Caki2 (cell line): ENCODE measurements at places on chromosomes 11 and 22.

- no peak for DNase-seq
These were observed 41.7 kb upstream of the PLET1 start for GRCh38 chr11:112302226-112302868.

- DNase-seq: no peak
These were observed 212.7 kb upstream of the CADM1 start for GRCh38 chr11:115716601-115717529.

DNA sequence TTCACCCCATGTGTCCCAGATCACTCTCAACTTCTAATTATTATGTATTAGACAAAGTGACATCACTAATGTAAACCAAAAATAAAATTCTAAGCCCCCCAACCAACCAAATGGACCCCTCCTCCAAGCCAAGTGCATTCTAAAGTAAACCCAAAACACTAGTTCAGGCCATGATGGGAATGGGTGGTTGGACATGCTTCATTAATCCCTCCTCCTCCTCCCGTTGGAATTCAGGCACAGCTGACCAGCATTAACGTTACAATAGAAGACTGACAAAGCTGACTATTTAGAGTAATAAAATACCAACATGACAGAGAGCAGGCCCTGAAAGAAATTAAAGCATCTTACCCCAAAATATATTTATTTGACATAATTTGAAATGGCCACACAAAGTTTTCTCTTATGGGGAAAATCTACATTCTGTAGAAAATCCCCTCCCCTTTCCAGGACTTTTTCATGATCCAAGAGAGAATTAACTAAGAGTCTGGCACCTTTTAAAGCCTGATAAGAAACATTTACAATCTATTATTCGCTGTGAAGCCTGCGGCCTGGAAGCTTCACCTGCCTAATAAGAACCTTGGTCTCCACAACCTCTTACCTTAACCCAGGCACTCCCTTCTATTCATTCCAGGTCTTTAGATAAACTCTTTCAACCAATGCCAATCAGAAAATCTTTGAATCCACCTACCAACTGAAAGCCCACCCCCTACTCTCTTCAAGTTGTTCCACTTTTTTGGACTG, 948.5 kb upstream of the CCDC90B start:
- DNase-seq: peak; percentile 2

DNA sequence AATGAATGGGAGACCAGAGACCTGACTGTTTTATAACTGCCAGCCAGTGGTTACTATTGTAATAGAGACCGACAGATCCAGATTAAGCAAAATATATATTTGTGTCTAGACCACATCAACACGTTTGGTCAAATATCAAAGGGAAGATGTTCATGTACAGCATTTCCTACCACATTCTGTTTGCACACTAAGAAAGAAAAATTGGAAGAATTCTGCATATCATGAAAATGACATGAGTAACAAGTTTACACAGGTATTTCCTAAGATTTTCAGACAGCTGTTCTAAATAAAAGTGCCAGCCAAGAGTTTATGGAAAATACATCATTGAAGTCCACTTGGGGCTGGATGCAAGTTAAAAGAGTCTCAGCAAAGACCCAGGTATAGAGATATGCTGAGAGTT, 145.5 kb upstream of the ANO3 start:
- DNase-seq: no peak

GRCh38 chr11:66651016-66651415, 12.5 kb downstream of the RBM4 start:
- DNase-seq: no peak

- no peak for DNase-seq
These were observed 32.0 kb downstream of the GUCY1A2 start for GRCh38 chr11:106986261-106986660.

GRCh38 chr22:35477911-35478582, 62.6 kb upstream of the RASD2 start:
- peak; percentile 94 for DNase-seq

DNA sequence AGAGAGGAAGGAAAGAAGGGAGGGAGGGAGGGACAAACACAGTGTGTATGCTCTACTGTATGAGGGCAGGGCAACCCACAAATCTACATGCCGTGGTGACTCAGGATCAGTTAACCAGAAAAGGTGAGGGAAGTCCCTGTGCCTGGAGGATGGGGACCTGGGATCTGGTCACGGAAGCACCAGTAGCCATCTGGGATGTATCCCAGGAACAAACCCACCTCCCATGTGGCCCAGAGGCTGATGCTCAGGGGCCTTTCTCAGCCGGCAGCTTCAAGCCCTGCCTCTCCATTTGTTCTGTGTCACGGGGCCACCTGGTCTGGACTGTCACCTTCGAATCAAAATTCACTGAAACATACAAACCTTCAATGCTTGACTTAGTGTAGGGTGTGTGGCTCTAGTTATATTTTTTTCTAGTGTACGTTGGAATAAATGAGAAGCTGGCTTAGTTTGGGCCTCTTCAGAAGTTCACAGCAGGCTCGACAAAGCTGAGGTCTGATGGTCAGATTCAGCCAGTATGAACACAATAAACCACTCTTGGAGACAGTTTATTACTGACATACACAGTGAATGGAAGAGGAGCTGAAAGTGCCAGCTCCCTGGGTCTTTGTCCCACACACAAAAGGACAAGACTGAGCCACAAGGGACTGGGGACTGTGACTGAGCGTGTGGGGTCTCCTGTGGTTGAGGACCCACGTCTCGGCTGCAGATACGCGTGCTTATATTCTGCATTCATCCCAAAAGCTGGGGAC, 23.5 kb upstream of the RTL6 start:
- DNase-seq: no peak

GRCh38 chr22:34966980-34967565, 98.9 kb upstream of the ISX start:
- DNase-seq: peak; percentile 39

DNA sequence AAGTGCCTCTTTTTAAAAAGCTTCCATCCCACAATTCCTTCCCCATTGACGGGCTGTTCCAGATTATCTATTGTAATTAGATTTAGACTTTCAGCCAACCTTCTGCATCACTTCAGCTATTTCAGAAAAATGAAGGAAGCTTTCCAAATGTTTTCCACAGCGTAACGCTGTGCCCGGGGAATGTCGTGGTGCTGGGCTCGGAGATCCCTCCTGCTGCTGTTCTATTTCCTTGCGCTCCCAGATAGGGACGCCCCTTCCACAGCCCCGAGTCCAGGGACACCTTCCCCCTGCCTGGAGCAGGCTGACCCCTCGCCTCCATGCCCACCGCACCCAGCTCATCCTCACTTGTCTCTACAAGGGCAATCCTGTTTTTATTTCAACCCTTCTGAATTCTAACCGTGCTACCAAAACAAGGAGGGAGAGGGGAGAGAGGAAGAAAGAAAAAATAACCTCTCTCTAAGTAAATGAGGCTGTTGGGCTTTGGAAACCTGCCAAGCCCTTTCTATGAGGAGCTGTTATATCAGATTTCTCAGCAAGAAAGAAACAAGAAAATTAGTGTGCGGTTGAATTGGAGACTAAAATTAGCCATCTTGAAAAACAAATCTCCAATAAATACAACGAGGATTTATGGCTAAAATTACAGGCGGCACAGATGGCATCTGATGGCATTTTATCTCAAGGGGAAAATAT, 366.9 kb downstream of the BRD1 start:
- no peak for DNase-seq

DNA sequence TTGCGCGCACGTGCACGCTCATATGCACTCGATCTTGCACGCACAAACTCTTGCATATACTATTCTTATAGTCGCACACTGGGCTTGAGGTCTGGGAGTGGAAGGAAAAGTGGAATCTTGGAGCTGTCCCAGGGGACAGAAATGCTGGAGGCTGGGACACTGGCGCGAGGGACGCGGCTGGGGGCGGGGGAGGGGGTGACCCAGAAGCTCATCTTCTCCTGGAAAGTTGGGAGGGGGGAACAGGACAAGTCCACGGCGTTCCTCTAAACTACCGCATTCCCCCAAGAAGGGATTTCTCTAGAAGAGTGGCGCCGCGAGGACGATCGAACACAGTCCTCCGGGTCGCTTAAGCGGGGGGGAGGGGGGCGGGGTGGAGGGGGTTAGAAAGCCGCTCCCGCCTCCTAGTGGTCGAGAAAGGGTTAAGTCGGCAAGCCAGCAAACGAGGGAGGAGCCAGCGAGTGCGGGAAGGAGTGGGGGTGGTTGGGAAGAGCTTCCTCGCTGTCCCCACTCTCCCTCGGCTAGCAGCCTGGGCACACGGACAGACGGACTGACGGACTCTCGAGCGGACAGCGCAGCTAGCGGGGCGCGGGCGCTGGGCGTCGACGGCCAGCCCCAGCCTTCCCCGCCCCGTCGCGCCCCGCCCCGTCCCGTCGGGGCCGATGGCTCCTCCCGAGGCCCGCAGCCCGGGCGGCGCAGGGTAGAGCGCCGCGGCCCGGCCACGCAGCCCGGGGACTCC, at the start of gene RTN4RL2:
RTN4RL2 (plus strand) TSS at position 507 of the 736 bp plus-strand sequence. CDS start 338 bp downstream, outside the sequence.
- DNase-seq: peak; percentile 44

DNA sequence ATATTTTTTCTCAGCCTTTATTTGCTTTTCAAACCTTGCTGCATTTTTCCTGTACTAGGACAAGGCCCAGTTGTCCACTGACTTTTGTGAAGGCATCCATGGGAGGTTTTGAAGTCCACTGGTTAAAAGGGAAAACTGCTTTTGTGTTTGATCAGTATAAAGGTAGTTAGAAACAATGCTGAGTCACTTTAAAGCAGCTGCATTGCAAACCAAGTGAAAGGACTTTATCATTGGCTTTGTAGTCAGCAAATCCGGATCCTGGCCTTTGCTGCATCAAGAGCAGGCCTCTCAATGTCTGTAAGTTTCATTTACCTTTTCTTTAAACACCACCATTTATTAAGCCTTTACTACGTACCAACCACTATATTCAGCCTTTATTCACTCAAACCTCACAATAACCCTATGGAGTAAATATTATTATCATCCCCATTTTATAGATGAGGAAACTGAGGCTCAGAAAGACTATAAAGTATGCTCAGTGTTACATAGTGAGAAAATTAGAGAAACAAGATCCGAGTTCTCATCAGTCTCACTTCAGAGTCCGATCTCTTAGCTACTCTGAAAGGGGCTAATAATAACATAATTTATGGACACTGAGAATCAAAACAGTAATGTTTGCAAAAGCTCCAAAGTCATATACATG, 60.6 kb upstream of the HSD17B12 start:
- DNase-seq: no peak

DNA sequence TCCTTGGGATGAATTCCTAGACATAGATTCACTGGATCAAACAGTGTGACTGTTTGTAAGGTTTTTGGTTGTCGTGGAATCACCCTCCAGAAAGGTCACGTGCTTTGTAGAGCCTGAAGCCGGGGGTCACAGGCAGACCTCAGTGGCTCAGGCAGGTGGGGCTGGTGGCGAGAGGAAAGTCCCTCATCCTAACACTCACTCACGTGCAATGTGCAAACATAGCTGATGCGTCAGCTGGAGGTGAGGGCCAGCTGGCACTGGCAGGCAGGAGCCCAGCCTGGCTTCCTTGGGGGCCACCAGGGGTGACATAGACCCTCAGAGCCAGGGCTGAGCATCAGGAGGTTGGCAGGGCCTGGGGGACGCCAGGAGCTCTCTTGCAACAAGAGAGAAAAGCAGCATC, 90.0 kb downstream of the ARHGAP8 start:
- DNase-seq: no peak

GRCh38 chr11:44615913-44616791, 50.7 kb downstream of the CD82 start:
- DNase-seq: no peak

DNA sequence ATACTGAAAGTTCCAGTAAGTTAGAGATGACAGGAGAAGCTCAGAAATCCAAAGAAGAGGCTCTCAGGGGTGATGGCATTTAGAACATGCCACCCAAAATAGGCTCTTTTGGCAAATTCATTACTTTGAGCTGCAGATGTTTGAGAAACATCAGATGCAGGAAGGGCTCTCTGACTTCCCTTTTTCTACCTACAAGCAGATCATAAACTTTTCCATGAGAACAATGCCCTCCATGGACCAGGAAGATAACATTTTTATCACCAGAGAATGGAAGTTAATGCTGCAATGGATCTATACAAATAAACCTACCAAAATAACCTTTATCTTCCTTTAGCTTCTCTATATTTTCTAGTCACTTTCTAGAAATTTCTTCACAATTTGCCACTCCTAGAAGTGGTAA, 32.7 kb upstream of the FAR1 start:
- DNase-seq: no peak

DNA sequence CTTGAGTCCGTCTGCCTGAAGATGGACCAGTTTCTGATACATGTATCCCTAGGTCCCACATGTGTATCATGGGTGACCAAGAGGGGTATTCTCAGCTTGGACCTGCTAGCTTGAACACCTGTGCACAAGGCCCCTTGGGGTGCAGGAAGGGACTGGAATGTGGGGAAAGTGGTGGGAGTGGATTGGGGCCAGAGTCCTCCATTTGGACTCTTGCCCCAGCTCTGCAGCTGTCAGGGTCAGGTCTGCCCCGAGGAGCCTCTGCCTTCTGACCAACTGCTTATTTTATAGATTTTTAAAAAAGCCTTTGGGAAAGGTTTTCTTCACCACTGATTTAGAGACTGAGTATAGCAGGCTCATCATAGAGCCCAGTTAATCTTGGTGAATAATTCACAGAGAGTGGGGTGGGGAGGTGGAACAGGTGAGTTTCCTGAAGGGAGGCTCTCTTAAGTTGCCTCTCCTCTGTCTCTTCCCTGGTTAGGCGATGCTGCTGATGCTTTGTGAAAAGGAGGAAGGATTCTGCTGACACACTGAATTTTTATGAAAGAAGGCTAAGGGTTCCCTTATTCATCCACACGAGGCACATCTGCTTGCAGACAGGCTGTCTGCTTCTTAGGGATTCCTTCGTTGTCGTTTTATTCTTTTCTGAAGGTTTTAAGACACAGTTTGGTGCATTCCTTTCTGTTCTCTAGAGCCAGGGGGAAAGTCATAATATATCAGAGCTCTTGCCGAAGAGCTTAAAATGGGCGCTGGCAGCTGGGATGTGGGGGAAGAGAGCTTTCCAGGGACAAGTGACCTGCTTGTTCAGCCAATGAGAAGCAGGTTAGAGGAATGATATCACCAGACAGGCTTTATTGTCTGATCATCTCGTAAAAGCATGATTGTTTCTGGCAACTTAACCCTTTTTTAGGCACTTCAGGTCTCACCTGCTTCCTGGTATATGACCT, 19.9 kb downstream of the TRIM44 start:
- no peak for DNase-seq

- no peak for DNase-seq
These were observed 73.8 kb upstream of the PARVA start for GRCh38 chr11:12303421-12304149.

- no peak for DNase-seq
These were observed 30.4 kb downstream of the BSX start for GRCh38 chr11:122951211-122951610.

DNA sequence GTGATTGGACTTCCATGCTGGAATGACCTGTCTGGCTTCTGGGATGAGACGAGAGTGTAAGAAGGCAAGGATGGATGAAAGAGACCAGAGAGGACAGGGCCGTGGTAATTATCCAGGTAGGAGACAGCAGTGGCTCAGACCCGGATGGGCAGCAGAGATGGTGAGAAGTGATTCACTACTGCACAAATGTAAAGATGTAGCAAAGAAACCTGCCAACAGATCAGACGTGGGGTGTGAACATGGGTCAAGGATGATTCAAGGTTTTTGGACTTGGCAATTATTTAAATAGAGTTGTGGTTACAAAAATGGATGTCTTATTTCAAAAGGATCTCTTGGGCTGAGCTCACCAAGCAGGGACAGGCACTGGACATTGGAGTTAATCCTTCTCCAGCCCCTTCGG, 32.7 kb downstream of the RIBC2 start:
- no peak for DNase-seq
